ENCODE measurements at places on chromosomes 12 and 14. TPM values are rescaled to one million over a fixed set of nuclear protein-coding genes. Genes with fewer than 3 reads are reported as not detected.

Gene RPGRIP1
- 0.42 TPM for total RNA-seq

Gene RASSF9
- not detected for total RNA-seq

Gene NELL2
- 208 TPM for total RNA-seq

Gene NDUFA12
- 85.2 TPM for total RNA-seq

Gene NKX2-1
- not detected for total RNA-seq

Gene MYBPC1
- not detected for total RNA-seq

Gene CARMIL3
- 0.52 TPM for total RNA-seq

Gene GPR137C
- 0.10 TPM for total RNA-seq

Gene BCL2L14
- total RNA-seq, result 0.21 TPM

Gene SELPLG
- total RNA-seq, result 36.8 TPM

Gene AQP6
- total RNA-seq, result not detected

Gene NFATC4
- 0.10 TPM for total RNA-seq

Gene CCDC196
- total RNA-seq, result not detected

Gene TRIAP1
- 25.6 TPM for total RNA-seq

Gene TRIP11
- 11.5 TPM for total RNA-seq

Gene PRDM4
- 54.3 TPM for total RNA-seq

Gene RNU4-1
- under 0.01 TPM for total RNA-seq

Gene OVCH1
- total RNA-seq, result not detected

Gene ANO4
- not detected for total RNA-seq

Gene CACNA1C
- 0.10 TPM for total RNA-seq

Gene CSRNP2
- total RNA-seq, result 7.7 TPM

Gene ARID2
- total RNA-seq, result 72.6 TPM

Gene ANKRD9
- 12.4 TPM for total RNA-seq

Gene KITLG
- 0.21 TPM for total RNA-seq

Gene EXOC3L4
- total RNA-seq, result not detected

Gene FLRT2
- under 0.01 TPM for total RNA-seq

Gene GPR162
- total RNA-seq, result 4.2 TPM

Gene PLEKHA5
- 4.2 TPM for total RNA-seq

Gene EPYC
- not detected for total RNA-seq

Gene TSPAN11
- not detected for total RNA-seq

Gene KERA
- not detected for total RNA-seq

Data from mononuclear cell (primary cell).